Mesothelial cell of epicardium (in vitro differentiated cells): ENCODE measurements at places on chromosomes 3 and 15.

- no peak overlapping the region for H3K4me3 ChIP-seq
- no peak for DNase-seq
- no peak overlapping the region for H3K27ac ChIP-seq
- peaks cover 43% of the 10 kb centered on the region for H3K27me3 ChIP-seq
Measured at GRCh38 chr3:63437858-63438257, 159.8 kb downstream of the SYNPR start.

DNA sequence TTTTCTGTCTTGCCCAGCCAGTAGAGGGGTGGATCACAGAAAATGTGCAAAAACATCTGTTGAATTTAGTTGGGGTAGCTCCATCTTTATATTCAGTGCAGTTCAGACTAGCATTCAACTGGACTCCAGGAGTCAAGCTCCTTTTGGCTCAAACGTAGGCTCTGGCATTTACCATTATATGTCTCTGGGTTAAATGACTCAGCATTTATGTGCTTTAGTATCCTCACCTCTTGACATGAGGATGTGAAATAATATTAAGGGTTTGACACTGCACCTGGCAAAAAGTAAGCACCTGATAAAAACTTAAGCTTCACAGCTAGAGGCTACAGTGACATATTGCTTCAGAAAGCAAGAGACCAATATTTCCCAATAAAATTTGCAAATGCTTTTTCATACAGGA, 14.8 kb downstream of the PRC1 start:
- no peaks in the 10 kb centered on the region for H3K27me3 ChIP-seq
- peaks cover 49% of the 10 kb centered on the region for H3K36me3 ChIP-seq
- no peak for DNase-seq
- no peak overlapping the region for H3K27ac ChIP-seq
- no peak overlapping the region for H3K4me3 ChIP-seq

DNA sequence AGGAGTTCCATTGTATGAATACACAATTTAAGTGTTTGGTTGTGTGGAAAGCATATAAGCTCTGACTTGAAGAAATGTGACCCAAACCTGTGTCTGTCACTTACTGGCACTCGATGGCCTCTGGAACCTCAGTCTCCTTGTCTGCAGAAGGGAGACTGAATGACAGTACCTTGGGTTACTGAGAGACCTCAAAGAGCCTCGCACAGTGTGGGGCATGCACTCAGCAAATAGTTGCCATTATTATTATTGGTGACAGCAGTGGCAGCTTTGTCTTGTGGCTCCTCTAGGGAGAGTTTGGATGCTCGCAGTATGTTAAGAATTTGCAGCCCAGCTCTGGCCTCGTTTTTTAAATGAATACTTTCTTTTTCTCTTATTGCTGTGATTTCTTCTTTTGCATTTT, 43.4 kb downstream of the EEFSEC start:
- H3K4me3 ChIP-seq, result no peak overlapping the region
- H3K36me3 ChIP-seq, result no peaks in the 10 kb centered on the region

- no peak overlapping the region for H3K27ac ChIP-seq
- H3K4me3 ChIP-seq, result no peak overlapping the region
- no peak for DNase-seq
Measured at GRCh38 chr15:33581032-33581431, 270.3 kb downstream of the RYR3 start.

GRCh38 chr3:31356941-31357340, 175.8 kb upstream of the STT3B start:
- no peak overlapping the region for H3K27ac ChIP-seq
- peaks cover 17% of the 10 kb centered on the region for H3K4me1 ChIP-seq
- H3K36me3 ChIP-seq, result peaks cover 4% of the 10 kb centered on the region
- no peak for DNase-seq
- no peak overlapping the region for H3K4me3 ChIP-seq
